ENCODE measurements at places on chromosomes 7 and 10.

DNA sequence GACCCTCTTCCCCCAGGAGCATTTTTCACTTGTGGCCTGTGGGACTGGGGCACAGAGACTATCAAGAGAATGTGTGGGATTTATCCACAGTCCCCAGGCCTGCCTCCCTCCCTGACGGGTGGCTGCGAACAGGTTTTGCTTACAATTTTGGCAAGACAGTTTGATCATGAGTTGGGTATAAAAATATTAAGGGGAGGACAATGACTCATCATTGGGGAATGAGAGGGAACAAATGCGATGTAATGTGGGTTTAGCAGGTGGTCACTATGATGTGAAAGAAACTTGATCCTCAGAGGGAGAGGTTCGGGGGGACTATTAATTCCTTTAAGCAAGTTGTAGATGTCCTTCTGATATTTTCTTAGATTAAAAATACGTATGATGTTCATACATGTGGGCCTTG is 52.2 kb downstream of the EMX2 start:
- no peak for DNase-seq

DNA sequence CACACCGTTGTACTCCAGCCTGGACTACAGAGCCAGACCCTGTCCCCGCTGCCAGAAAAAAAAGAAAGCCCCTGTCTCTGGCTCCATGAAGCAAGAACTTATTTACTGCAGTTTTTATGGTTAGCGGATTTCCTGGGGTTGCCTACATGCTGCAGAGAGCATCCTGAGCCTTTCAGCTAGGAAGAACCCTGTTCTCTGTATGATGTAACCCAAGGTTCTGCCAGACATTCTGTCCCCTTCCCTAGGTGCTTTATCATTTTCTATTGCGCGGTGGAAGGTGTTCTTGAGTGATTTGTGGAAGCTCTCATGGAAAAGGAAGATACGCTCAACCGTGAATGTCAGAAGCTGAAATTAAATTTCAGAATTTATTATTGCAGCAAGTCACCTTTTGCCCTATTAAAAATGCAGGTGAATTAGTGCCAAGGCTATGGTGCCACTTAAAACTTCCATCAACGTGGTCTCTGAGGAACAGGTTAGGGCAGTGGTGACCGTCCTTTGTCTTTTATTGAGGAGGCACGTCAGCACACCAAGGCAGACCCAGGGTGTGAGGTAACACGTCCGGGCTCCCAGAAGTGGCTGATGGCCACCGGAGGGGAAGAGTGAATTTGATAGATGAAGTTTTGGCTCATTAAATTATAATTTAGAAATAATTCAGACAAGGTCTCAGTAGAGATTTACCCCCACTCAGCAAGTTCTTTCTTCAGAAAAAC is 273.1 kb downstream of the PHTF2 start:
- no peak for DNase-seq

GRCh38 chr10:7458556-7458955 is 47.7 kb upstream of the SFMBT2 start:
- no peak for DNase-seq

GRCh38 chr7:151167197-151167961 is at the start of gene GBX1:
Gene GBX1, minus strand, starts transcription at chr7:151167694. Its CDS starts 146 bp downstream, at chr7:151167548.
- DNase-seq, result no peak

DNA sequence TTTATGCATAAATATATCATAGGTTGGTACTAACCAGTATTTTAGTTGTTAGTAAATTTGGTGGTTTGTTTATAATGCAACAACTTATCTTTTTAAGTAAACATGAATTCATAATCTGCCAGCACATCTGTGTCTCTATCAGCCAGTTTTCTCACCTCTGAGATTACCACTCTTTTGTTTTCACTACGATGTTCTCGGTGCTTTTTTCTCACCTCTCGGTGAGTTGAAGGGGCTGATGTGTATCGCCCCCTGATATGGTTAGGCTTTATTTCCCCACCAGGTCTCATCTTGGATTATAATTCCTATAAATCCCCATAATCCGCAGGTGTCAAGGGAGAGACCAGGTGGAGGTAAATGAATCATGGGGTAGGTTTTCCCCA is 114.1 kb downstream of the CAMK1D start:
- DNase-seq, result no peak

- no peak for DNase-seq
Observed at GRCh38 chr7:150983893-150984368, 5.8 kb upstream of the KCNH2 start.

- no peak for DNase-seq
Observed at GRCh38 chr7:143415742-143416397, 7.2 kb upstream of the EPHA1 start.

GRCh38 chr7:52956379-52956915 is 79.0 kb upstream of the POM121L12 start:
- DNase-seq, result no peak

GRCh38 chr7:127189074-127189473 is 63.7 kb downstream of the GRM8 start:
- DNase-seq, result no peak

DNA sequence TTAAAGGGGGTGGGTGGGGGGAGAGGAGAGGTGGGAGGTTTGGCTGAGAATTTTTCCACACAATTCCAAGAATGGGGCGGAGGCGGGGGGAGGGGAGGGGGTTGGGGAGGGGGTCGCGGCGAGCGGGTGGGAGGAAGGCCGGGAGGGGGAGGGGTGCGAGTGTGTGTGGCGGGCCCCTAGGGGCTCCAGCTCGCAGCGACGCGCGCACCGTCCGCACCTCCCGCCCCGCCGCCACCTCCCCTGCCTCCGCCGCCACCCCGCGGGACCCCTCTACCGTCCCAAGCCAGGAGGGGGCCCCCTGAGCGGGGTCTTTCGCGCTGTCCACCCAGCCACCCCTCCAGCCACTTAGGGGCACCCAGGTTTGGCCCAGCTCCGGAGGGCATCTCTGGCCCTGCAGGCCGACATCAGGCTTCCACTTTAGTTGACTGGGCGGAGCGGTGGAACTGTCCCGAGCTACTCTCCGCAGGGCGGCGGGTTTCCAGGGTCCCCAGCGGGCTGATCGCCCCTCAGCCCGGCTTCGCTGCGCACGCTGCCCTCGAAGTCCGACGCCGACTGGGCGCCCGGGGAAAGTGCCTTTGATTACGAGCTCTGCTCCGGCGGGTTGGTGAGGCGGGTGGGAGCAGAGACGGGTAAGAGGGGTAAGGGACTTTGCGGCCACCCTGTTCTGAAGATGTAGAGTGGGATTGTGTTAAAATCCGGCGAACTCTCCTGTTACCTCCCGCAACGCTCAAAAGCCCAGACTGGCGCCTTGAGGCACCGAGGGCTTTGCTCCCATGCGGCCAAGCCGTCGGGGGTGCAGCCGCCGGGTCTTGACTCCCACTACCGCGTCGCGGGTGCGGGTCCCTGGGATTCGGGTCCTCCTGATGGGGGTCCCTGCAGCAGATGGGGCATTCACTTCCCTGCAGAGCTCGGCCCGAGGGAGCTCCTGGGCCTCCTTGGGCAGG is 1.8 kb upstream of the VAX1 start:
- DNase-seq, result no peak

DNA sequence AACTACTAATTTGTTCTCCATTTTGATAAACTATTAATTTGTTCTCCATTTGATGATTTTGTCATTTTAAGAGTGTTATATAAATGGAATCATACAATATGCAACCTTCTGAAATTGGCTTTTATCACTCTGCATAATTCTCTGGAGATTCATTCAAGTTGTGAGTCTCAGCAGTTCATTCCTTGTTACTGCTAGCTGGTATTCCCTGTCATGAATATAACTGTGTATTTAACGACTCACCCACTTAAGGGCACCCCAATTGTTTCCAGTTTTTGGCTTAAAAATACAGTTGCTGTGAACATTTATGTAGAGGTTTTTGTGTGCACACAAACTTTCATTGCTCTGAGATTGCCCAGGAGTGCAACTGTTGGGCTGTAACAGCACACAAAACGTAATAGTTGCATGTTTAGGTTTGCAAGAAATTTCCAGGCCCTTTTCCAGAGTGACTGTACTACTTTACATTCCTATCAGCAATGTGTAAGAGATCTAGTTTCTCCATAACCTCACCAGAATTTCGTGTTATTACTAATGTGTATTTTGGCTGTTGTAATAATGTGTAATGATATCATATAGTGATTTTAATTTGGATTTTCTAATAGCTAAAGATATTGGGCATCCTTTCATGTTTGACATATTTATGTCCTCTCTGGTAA is 153.2 kb upstream of the ADCY1 start:
- no peak for DNase-seq

- DNase-seq, result no peak
Observed at GRCh38 chr7:46032942-46033341, 111.9 kb upstream of the IGFBP3 start.

GRCh38 chr10:114308531-114309363 is 69.7 kb downstream of the VWA2 start:
- no peak for DNase-seq

DNA sequence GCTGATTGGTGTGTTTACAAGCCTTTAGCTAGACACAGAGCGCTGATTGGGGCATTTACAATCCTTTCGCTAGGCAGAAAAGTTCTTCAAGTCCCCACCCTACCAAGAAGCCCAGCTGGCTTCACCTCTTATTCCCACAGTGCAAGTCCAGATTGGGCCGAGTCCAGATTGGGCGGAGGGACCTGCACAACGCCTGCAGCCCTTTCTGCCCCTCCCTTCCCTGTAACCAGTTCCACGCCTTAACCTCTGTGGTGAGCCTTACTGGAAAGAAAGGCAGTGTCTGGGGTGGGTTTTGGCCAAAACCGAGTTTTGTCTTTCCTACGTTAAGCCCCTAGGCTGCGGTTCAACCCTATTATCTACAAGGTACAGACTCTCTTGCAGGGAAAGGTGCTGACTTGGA is 268.7 kb downstream of the ZEB1 start:
- DNase-seq, result no peak

- no peak for DNase-seq
Observed at GRCh38 chr10:58743466-58744115, 230.9 kb downstream of the BICC1 start.

GRCh38 chr10:27355918-27356573 is 115.4 kb upstream of the ACBD5 start:
- no peak for DNase-seq

- DNase-seq, result no peak
Observed at GRCh38 chr7:135769005-135769802, 20.6 kb upstream of the FAM180A start.

DNA sequence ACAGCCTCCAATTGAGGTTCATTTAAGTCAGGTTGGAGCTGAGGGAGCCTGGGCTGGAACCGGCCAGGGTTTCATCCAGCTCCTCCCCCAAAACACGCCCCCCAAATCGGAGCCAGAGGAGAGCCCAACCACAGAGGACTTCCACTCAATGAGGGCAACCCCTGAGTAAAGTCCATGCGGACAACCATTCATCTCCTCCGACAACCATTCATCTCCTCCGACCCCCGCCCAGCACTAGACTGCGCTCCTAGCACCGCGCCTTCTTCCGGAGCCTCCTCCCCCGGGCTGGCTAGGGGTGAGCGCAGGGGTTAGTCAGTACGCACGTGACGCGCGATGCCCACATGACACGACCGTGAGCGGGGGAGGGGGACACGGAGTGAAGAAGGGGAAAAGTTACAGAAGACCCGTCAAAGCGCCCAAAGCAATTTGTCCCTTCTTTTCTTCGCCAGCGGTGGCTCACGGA is 1.4 kb downstream of the MAGI2 start:
- no peak for DNase-seq

DNA sequence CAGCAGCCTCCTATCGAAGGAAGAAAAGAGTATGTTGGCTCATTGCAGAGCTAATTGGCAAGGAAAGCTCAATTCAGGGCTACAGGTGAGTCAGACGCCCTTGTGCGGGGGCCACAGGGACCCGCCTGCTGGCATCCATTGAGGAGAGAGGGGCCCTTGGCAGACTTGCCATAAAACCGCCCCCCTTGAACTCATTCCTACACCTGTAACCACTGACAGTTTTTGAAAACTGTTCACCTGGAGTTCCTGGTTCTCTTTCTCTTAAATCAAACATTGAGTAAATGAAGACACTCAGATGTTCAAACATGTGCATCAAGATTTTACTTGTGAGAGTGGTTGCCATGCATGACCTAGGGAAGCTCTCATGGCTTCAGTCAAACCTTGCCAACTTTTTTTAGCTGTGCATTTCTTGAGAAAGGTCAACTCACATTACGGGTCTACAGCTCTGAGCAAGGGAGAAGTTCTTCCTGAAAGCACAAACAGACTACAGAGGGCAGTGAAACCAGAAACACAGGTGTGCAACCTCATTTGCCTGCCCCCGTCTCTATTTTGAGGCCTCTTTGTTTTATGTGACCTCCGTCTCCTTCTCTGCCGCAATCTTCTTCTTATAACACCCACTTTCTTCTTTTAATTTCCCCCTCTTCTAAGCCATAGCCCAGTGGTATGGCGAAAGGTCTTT is 87.8 kb downstream of the TBXAS1 start:
- no peak for DNase-seq

DNA sequence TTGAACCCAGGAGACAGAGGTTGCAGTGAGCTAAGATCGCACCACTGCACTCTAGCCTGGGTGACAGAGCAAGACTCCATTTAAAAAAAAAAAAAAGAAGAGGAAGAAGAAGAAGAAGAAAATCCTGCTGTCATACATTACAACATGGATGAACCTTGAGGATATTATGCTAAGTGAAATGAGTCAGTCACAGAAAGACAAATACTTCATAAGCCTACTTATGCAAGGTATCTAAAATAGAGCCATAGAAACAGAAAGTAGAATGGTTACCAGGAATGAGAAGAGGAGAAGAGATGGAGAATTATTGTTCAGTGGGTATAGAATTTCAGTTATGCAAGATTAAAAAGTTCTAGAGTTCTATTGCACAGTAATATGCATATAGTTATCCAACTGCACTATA is 466.5 kb downstream of the PLXNA4 start:
- DNase-seq, result no peak

DNA sequence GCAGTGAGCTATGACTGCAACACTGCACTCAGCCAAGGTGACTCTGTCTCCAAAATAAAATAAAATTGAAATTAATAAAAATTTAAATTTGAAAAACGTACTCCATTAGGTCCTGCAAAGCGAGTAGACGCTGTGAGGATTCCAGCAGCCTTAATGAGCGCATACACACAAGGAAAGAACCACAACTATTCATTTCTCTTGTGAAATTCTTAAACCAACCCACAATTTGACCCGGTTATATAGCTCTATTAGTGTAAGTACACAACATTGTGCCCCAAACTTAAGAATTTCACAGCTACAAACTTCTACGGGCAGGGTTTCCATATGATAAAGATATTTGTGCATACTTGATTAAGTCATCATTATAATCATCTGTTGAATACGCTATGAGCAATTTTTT is 84.4 kb downstream of the PARD3 start:
- DNase-seq, result no peak

DNA sequence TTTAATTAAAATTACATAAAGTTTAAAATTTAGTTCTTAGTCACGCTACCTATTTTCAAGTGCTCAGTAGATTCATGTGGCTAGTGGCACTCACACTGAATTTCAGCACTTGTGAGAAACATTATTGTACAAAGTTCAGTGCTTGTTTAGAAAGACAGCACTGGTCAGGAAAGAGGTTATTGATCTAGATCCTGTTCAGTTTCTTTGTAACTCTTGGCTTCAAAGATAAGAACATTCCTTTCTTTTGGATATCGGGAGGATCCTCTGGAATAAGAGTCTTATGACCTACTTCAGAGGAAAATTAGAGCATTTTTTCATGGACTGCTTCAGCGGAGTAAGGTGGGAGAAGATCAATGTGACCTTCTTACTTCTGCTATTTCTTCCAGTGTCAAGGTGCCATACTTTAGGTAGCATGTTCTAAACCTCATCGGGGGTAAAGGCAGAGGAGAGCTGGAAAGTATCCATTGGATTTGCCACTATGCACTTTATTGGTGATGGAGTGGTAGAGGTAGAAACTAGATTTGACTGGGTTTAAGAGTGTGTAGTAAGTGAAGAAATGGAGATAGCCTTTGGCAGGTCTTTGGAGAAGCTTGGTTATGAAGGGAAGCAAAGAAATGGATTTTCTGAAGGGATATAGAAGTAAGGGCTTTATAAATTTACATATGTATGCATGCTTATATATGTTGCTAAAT is 39.9 kb downstream of the PHYHIPL start:
- no peak for DNase-seq

All from activated T-helper 1 cell treated with Interleukin-2 at 50 U/mL for 16 hours (primary cell).